Activated CD4-positive, alpha-beta T cell treated with anti-CD3 and anti-CD28 coated beads, Interleukin-2, amount 50 U/mL, for 48 hours (primary cell): ENCODE measurements at places on chromosomes 11 and 22.

- no peak for DNase-seq
Observed at GRCh38 chr22:41976961-41977566, 7.8 kb downstream of the SEPTIN3 start.

DNA sequence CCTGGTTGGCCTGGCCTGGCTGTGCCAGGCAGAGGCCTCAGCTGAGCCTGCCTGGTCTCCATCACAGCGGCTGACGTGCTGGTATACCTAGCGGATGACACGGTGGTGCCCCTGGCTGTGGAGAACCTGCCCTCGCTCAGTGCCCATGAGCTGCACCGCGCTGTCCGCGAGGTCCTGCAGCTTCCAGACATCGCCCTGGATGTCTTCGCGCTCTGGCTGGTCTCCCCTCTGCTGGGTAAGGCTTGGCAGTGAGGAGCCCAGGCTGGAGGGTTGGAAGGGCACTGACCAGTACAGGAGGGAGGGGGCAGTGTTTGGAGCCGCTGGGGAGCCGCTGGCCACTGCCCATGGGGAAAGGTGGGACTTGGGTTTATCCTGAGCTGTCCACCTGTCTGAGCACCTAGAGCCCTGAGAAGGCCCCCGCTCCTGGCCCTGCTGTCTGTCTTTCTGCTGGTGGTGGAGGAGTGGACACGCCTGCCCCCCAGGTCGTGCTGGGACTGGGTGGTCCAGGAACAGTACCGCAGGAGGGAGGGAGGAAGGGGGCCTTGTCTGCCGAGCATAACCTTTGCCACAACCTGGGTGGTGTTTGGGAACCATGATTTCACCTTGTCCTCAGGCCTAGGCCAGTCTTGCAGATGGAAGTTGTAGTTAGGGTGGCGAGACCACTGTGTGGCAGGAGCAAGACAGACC is 3.0 kb downstream of the FRMD8 start:
- DNase-seq = no peak

GRCh38 chr11:10436224-10436623 is 18.8 kb upstream of the AMPD3 start:
- DNase-seq = no peak

- DNase-seq = no peak
Observed at GRCh38 chr11:116384876-116385275, 387.9 kb downstream of the BUD13 start.

DNA sequence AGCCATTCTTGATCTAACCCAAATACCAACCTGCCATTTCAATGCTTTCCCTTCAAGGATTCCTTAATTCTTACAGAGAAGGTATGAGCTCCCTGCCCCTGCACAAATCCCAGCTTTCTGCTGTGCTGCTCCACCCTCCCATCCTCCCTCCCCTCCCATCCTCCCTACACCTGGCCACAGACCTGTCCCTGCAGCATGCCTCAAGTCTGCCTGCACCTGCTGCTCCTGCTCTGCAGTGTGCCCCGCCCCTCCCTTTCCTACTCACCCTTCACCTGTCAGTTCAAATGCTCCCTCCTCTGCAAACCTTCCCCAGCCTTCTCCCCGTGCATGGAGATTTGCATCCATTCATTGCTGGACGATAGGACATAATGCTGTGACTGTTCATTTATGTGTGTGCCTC is 139.9 kb upstream of the NARS2 start:
- DNase-seq = no peak

GRCh38 chr22:38080474-38080849 is 3.5 kb downstream of the SLC16A8 start:
- no peak for DNase-seq

- no peak for DNase-seq
Observed at GRCh38 chr11:20621679-20622078, 22.3 kb downstream of the SLC6A5 start.

GRCh38 chr22:49739138-49739537 is 88.5 kb downstream of the BRD1 start:
- DNase-seq = no peak

DNA sequence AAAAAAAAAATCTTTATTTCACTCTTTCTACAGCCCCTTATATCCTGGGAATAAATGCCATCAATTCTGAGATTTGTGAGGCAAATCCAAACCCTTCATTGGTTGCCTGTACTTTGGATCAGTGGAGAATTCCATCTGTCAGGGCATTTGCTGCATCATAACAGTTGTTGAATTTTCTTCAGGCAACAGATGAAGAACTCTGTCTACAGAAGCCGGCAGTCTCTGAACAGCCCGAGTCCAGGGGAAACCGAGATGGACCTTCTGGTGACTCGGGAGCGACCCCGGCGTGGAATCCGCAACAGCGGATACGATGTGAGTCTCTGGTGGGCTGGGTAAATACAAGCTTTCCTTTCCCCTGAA is 82.3 kb downstream of the C11orf91 start:
- DNase-seq = no peak

DNA sequence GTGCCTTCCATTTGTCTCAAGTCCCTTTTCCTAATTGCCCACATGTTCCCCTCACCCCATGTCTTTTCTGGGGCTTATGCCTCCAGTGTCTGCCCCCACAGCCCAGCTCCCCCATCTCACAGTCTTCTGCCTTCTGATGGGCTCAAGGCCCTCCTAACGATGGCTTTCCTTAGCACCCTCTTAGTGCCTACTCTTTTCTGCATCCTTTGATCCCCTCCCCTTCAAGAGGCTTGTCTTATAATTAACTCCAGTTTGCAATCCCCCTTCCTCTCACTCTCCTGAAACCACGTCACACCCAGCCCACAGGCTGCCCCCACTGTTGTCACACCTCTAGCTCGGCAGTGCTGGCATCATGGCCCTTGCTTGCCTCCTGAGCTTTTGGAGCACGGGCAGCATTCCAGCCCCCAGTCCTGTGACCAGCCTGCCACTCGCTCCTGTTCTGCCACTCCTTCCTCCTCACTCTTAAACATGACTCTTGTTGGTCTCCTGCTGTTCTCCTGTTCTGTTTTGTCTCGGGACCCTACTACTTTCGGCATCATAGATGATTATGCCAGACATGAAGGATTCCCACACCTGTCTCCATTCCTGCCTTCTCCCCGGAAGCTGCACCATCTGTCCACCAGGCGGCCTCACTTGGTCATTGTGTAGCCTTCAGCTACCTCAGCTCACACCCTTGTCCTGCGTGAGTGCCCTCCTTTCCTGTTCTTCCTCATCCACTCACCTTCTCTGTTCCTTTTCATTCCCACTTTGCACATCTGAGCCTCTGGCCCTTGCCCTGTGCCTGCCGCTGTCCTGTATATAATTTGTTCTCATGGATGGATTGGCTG is 26.1 kb downstream of the UBE2L3 start:
- DNase-seq = no peak

- DNase-seq = no peak
Observed at GRCh38 chr11:32118025-32118974, 27.4 kb downstream of the RCN1 start.
